PC-3 (cell line): ENCODE measurements at places on chromosomes 4 and X. TPM values are rescaled to one million over a fixed set of nuclear protein-coding genes. Genes with fewer than 3 reads are reported as not detected.
A peak's percentile ranks its signal among the peaks of the same experiment; 100 is the strongest.

Gene NDP
- 1.6 and 4.4 TPM in 2 replicates for total RNA-seq

DNA sequence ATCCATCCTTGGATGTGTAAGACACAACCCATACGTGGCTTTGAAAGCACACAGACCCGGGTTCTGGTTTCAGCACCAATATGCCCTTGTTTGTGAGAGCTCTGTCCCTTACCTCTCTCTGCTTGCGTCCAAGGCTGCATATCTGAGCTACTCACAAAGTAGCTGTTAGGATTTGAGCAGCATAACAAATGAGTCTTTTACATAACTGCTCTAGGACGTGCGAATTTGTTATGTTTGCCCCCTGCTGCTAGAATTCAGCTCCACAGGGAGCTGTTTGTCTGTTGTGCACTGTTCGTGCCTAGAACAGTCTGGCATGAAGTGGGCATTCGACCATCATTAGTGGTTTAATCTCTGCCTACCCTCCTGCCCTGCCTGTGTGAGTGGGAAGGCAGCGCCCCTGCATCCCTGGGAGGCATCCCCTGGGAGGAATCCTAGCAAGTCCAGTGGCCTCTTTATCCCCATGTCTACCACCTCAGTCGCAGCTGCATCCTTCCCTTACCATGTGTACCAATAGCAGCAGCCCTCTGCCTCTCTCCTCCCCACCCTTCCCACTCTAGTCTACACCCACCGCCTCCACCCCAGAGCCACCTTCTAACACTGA, 42.1 kb downstream of the SLC2A9 start:
- H3K36me3 ChIP-seq, result no peaks in the 10 kb centered on the region
- H3K27ac ChIP-seq, result no peak overlapping the region
- no peaks in the 10 kb centered on the region for H3K4me1 ChIP-seq
- no peaks in the 10 kb centered on the region for H3K27me3 ChIP-seq

DNA sequence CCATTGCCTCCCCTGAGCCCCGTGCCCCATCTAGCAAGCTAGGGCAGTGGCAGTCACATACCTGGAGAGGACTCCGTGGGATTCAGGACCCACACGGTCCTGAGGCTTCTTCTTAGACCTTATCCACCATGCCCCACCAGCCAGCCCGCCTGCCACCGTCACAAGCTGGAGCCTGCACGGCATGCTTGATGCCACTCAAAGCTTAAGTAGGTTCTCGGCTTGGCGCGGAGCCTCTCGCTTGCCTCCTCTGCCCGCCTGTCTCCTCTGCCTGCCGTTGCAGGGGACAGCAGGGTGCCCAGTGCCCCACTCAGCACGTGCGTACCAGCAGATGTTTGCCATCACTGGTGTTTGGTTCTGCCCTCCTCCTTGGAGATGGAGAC, 14.1 kb downstream of the PSAPL1 start:
- H3K4me3 ChIP-seq, result no peak overlapping the region
- H3K27ac ChIP-seq, result no peak overlapping the region
- no peaks in the 10 kb centered on the region for H3K27me3 ChIP-seq
- no peak for DNase-seq
- H3K4me1 ChIP-seq, result no peaks in the 10 kb centered on the region
- no peaks in the 10 kb centered on the region for H3K36me3 ChIP-seq

- no peak overlapping the region for H3K4me3 ChIP-seq
- H3K27me3 ChIP-seq, result no peaks in the 10 kb centered on the region
- no peak overlapping the region for H3K27ac ChIP-seq
- H3K4me1 ChIP-seq, result no peaks in the 10 kb centered on the region
- no peak for DNase-seq
Measured at GRCh38 chr4:99033956-99034355, 38.4 kb downstream of the METAP1 start.

DNA sequence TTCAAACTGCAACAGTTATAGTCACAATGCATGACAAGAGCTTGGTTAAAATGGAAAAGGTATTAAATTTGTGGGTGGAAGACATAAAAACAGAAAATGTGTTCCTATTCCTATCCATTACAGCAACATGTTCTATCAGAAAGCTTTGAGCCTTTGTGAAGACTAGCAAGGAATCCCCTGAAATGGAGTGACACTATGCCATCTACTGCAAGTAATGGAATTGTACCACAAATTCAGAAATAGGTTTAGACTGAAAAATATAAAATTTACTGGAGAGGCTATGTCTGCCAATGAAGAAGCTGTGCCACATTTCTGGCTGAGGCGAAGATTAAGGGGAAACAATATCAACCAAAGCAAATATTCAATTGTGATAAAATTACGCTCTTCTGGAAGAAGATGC, 247.9 kb downstream of the ADAM29 start:
- H3K4me3 ChIP-seq, result no peak overlapping the region
- H3K27me3 ChIP-seq, result no peaks in the 10 kb centered on the region
- H3K4me1 ChIP-seq, result no peaks in the 10 kb centered on the region
- H3K27ac ChIP-seq, result no peak overlapping the region

DNA sequence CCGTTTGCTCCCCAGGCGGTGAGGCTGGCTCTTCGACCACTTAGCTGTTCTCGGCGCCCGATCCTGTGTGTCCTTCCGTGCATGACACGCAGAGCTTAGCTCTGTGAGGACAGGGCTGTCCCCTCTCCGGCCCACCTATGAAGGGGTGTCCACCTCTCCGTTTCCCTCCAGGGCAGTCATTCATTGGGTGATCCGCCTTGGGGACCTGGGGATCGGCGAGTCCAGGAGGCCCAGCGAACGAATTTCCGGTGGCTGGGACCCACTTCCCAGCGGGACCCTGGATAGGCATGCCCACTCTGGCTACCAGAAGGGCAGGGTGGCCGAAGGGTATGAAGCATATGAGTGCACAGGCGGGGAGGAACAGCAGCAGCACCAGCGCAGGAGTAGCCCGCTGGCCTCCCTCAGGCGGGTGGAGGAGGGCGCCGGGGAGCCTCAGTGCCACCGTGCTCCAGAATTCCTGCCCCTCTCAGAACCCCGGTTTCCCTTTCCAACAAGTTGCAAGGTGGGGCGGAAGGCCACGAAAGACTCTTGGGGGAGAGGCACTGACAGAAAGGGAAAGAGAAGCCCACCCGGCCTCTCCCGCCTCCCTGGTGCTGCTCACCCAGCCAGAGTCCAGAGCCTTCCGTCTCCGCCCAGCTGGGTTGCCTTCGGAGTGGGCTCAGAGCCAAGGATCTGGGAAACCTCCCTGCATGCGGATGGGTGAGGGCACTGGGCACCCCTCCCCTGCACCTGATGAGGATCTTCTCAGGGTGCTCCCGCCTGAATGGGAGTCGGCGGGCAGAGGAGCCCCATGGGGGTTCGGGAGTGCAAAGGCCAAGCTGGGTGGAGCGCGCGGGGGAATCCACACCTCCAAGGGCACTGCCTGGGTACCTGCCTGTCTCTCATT, 8.6 kb downstream of the HMX1 start:
- DNase-seq, result no peak
- no peak overlapping the region for H3K27ac ChIP-seq
- H3K27me3 ChIP-seq, result peaks cover 75% of the 10 kb centered on the region
- no peaks in the 10 kb centered on the region for H3K36me3 ChIP-seq
- H3K4me3 ChIP-seq, result no peak overlapping the region

GRCh38 chr4:142858446-142858845, 12.3 kb upstream of the INPP4B start:
- H3K4me1 ChIP-seq, result no peaks in the 10 kb centered on the region
- no peak for DNase-seq
- no peak overlapping the region for H3K27ac ChIP-seq

DNA sequence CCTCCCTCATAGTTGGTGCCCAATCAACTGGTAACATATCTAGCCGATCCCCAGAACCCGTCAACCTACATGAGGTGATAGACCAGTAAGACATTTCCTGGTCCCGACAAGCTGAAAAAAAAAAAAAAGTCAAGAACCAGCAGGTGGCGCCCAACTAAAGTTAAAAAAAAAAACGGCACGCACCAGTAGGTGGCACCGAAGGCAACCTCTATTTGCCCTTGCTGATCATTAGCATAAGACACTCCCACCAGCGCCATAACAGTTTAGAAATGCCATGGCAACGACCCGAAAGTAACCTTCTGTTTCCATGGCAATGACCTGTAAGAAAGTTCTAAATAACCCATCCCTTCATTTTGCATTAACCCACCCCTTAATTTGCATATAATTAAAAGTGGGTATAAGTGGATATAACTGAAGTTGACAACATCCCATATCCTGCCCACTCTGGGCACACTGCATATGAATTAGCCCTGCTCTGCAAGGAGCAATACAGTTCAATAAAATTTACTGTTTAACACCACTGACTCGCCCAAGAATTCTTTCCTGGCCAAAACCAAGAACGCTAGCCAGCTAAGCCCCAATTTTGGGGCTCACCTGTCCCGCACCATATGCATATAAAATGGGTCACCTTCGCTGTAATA, 83.9 kb upstream of the SPANXB1 start:
- no peaks in the 10 kb centered on the region for H3K27me3 ChIP-seq
- no peaks in the 10 kb centered on the region for H3K36me3 ChIP-seq
- no peak overlapping the region for H3K27ac ChIP-seq
- H3K4me3 ChIP-seq, result no peak overlapping the region
- 0 out of 2 replicates have a peak, but pooled peaks cover 6% of the 10 kb centered on the region for H3K4me1 ChIP-seq

DNA sequence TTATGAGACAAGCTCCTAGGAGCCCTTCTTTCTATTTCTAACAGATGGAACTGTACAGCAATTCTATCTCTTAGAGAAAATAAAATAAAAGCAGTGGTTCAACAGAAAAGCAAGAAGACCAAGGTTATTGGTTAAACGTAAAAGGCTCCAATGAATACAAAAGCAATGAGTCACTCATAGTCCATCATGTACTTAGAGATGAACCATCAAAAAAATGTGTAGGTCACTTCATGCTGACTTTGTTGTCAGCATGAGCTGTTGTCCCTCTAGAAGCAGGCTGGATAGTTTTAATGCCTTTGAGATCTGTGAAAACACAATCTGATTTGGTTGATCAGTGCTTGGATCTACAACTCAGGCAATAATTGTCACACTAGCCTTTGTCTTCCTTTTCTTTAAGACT, 378.6 kb upstream of the ANXA10 start:
- peaks cover 8% of the 10 kb centered on the region; the same call in 1 of the 2 replicates for H3K4me1 ChIP-seq
- DNase-seq, result peak; percentile 47
- no peak overlapping the region for H3K27ac ChIP-seq
- no peaks in the 10 kb centered on the region for H3K27me3 ChIP-seq
- no peak overlapping the region for H3K4me3 ChIP-seq

Gene PCDH7
- 1.8 and 1.9 TPM in 2 replicates for total RNA-seq
